ENCODE measurements at places on chromosomes 11 and 22. TPM values are rescaled to one million over a fixed set of nuclear protein-coding genes. Genes with fewer than 3 reads are reported as not detected.

DNA sequence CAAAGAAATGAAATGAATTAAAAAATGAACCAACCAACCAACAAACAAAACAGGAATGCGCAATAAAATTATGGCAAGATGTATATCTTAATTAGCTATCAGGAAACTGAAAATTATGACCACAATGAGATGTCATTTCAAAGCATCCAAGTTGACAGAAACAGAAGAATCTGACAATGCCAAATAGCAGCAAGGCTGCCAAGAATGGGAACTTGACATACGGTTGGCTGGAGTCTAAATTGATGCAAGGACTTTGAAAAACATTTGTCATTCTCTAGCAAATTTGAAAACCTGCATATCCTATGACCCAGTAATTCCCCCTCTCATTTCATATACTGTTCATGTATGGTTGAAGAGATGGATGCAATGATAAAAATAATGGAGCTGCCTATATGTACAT lies 1262.6 kb downstream of the TBC1D22A start:
- no peak for DNase-seq

Gene C11orf16
- total RNA-seq = not detected

Gene TRIM49
- total RNA-seq = not detected

DNA sequence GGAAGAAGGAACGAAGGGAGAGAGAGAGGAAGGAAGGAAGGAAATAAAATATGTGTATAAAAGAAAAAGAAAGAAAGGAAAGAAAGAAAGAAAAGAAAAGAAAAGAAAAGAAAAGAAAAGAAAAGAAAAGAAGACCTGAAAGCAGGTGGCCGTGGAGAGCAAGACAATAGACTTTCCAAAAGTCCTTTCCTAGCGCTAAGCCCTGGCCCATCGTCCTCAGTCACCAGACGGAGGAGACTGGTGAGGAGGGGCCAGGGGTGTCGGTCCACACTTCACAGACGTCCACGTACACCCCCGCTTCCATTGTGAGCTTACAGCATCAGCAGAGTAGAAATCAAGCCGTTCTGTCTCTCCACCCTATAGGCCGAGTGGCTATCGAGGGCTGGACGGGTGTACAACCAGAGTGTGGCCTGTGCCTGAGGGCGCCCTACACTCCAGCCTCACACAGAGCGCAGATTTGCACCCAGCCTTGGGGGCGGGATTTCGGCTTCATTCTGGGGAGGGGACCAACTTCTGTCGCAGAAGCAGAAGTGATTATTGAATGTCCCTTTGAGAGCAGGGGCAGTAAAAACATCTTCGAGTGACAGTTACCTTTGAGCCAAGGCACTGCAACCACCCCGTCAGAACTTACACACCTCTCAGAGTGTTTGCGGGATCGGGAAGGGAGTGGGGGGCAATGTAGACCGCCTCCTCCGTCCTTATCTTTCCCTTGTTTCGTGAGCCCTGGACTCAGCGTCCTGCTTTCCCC lies 2.0 kb upstream of the BSX start:
- no peak for DNase-seq

Gene HBB
- total RNA-seq = not detected

All from endothelial cell (in vitro differentiated cells).